SW 1271 (cell line): ENCODE measurements at places on chromosomes 7 and 10.

- no peak for DNase-seq
These were observed 93.0 kb upstream of the KCTD7 start for GRCh38 chr7:66535414-66536329.

DNA sequence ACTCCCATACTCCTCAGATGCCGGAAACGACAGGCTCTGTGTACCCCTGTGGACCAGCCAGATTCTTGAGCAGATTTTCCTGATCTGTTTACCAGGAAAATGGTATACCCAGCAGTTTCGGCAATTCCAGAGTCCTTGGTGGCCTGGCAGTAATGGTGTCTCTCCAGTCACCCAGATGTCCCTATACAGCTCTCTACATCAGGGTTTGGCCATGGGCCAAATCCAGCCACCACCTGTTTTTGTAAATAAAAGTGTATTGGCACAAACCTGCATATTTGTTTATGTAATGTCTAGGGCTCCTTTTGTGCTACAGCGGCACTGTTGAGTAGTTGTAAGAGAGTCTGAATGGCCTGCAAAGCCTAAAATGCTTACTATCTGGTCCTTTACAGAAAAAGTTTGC lies 491.3 kb downstream of the RPS24 start:
- no peak for DNase-seq

- DNase-seq: peak; percentile 34
These were observed 102.9 kb upstream of the FAM20C start for GRCh38 chr7:89232-90019.

- DNase-seq: no peak
These were observed 433.0 kb downstream of the PAXIP1 start for GRCh38 chr7:154569916-154570315.

DNA sequence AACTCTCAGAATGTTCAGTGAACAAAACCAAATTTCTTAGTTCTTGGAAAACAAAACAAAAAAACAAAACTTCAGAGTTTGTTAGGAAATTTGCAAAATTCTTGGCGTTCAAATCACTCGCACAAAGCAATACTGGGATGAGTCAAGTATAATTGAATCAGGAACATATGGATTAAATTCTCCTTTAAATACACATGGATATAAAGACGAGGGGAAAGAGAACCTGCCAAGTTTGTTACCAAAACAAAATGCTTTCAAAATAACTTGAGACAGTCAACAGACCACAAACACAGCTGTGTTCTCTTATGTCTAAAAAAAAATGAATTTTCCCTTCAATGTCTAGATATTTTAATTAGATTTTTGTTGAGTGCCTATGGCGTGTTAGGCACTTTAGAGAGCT lies 93.5 kb upstream of the MPP7 start:
- DNase-seq: no peak

- no peak for DNase-seq
These were observed 128.5 kb upstream of the PFKP start for GRCh38 chr10:2938869-2939268.
